ENCODE measurements at places on chromosomes 6 and 20. TPM values are rescaled to one million over a fixed set of nuclear protein-coding genes. Genes with fewer than 3 reads are reported as not detected.
A peak's percentile ranks its signal among the peaks of the same experiment; 100 is the strongest.

DNA sequence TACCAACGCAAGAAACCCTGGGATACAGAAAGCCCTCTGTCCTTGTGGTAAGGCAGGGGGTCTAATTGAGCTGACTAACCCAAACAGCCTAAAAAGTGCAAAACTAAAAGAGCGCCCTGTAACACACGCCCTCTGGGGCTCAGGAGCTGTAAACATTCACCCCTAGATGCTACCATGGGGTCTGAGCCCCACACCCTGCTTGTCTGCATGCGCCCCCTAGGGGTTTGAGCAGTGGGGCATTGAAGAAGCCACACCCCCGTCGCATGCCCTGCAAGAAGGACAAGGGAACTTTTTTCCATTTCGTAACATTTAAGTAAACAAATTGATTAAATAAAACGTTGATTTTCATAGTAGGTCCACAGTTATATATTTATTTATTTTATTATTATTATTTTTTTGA is 616.9 kb upstream of the MAN1A1 start:
- H3K27me3 ChIP-seq: no peaks in the 10 kb centered on the region
- DNase-seq: no peak
- no peaks in the 10 kb centered on the region for H3K4me1 ChIP-seq
- H3K36me3 ChIP-seq: no peaks in the 10 kb centered on the region

DNA sequence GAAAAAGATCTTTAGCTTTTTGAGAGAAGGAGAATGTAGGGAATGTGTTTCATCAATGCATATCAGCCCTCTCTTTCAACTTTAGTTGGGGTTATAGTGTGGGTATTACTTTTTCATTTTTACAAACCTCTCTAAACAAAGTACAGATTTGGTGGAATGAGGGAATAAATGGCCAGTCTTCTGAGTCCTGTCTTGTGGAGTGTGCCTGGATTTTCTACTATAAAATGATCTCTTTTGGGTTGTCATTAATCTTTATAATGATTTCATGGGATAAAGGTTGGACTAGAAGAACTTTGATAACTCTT is 209.3 kb downstream of the RNF144B start:
- no peaks in the 10 kb centered on the region for H3K36me3 ChIP-seq
- H3K4me1 ChIP-seq: no peaks in the 10 kb centered on the region
- DNase-seq: no peak
- no peaks in the 10 kb centered on the region for H3K27me3 ChIP-seq
- no peak overlapping the region for H3K4me3 ChIP-seq

- no peak for DNase-seq
- H3K27ac ChIP-seq: no peak overlapping the region
- no peak overlapping the region for H3K4me3 ChIP-seq
- H3K36me3 ChIP-seq: no peaks in the 10 kb centered on the region
- H3K27me3 ChIP-seq: no peaks in the 10 kb centered on the region
- H3K4me1 ChIP-seq: no peaks in the 10 kb centered on the region
These were observed 420.9 kb downstream of the PRKN start for GRCh38 chr6:162306616-162307015.

DNA sequence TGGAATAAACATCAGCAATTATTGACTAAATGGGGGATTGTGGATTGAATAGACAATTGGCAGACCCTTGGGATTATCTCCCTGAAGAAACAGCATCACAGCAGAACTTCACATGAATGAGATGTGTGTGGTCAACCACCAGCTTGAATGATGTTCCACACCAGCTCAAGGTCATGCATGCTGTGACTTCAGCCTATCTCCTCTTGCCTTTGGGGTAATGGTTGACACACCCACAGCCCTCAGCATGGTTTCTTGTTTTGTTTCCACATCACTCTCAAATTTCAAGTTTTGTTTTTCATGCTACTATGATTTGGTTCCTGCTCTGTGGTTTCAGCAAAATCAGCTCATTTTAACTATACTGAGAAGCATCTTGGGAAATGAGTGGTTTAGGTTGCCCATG is 94.3 kb downstream of the PAK5 start:
- no peak overlapping the region for H3K27ac ChIP-seq
- no peaks in the 10 kb centered on the region for H3K4me1 ChIP-seq
- DNase-seq: no peak
- H3K4me3 ChIP-seq: no peak overlapping the region

- H3K4me1 ChIP-seq: peaks cover 3% of the 10 kb centered on the region
- no peak overlapping the region for H3K4me3 ChIP-seq
- peak overlapping the region; percentile 90 for H3K27ac ChIP-seq
- no peak for DNase-seq
- H3K27me3 ChIP-seq: no peaks in the 10 kb centered on the region
These were observed 67.3 kb upstream of the ZNF217 start for GRCh38 chr20:53660947-53661381.

The IPCEF1 gene
- 5.6 TPM for total RNA-seq

All from breast epithelium (tissue), 4 donors.